ENCODE measurements at places on chromosomes 3 and 15.

DNA sequence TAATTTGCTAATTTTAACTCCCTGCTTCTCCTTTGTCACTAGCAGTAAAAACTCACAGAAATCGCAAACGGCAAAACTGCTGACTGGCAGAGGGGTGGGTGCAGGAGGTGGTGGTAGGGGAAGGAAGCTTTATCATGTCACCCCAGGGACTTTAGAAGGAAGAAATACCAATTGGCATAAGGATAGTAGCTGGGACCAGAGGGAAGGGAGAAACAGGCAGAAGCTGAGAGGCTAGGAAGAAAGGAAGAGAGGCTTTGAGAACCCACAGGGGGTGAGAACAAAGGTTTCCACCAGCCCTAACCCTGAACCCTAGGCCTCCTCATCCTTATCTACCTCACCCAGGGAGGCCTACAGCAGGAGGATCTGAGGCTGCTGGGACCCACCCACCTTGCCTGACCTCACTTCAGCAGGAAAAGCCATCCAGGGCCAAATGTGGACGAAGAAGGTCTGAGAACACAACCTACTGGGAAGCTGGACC is 10.7 kb downstream of the ITGB5 start:
- DNase-seq, result no peak

- no peak for DNase-seq
These were observed 11.0 kb upstream of the MELTF start for GRCh38 chr3:197040658-197041057.

- DNase-seq, result no peak
These were observed 16.7 kb upstream of the GPR160 start for GRCh38 chr3:170021083-170021482.

GRCh38 chr15:71597637-71598036 is 212.7 kb upstream of the NR2E3 start:
- no peak for DNase-seq

GRCh38 chr3:151305775-151306151 is 10.9 kb downstream of the GPR87 start:
- DNase-seq, result no peak

DNA sequence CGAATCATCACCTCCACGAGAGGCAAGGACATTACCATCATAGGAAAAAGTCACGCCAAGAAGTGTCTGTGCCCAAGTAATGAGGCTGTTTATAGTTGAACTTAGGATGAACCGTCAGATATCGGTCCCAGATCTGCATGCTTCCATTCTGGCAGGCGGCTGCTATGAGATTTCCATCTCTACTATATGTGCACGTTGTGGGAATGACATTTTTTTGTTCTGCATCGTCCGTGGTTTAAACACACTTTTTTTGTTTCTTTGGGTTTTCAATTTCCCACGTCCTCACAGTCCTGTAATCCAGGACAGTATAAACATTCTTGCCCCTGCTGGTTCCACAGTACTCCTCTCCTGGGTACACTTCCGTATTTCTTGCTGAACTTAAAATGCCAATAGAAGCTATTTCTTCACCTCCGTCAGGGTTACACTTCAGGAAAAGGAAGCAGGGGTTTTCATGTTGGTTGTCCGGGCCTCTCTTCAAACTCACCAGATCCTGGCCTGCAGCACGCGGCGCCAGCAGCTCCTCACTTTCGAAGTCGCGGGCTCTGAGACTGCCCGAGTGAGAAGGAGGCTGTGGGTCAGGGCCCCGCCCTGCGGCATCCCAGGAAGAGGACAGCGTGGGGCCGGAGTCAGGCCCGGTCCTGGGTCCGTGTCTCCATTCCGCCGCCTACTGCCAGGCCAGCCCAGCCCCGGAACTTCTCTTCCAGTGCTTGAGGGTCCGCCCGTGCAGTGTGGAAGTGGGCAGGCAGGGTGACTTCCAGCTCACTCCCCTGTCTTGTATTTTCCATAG is 9.8 kb upstream of the TM4SF4 start:
- no peak for DNase-seq
